ENCODE measurements at places on chromosomes 13 and 19. TPM values are rescaled to one million over a fixed set of nuclear protein-coding genes. Genes with fewer than 3 reads are reported as not detected.
A peak's percentile ranks its signal among the peaks of the same experiment; 100 is the strongest.

B3GLCT gene
- polyA plus RNA-seq, result 3.6 TPM

SERPINE3 gene
- polyA plus RNA-seq, result not detected

FAM83E gene
- polyA plus RNA-seq, result 1.1 TPM

PSG11 gene
- not detected for polyA plus RNA-seq

TMPRSS9 gene
- polyA plus RNA-seq, result 0.06 TPM

DNA sequence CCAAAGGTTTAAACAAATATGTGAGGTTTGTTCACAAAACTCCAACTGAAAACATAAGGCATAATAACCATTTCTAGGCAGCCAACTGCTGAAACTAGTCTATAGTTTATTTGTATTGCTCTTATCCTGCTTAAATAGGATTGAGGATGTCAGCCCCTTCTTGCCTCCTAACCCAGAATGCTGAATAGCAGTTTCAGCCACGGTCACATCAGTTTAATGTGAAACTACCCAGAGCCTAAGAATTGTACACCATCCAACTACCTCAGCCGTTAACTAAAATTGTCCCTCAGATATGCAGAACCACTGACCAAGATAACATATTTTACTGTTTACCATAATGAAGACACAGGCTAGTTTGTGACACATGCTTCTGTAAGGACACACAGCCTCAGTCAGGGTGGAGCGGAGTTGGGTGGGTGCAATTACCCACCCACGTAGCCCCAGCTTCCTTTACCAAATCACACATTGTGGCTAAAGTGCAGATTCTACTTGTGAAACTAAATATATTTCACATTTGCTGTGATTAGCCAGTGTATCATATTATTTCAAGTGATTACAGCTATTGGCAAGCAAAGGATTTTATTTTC lies 259.9 kb downstream of the EFNB2 start:
- DNase-seq, result no peak

DNA sequence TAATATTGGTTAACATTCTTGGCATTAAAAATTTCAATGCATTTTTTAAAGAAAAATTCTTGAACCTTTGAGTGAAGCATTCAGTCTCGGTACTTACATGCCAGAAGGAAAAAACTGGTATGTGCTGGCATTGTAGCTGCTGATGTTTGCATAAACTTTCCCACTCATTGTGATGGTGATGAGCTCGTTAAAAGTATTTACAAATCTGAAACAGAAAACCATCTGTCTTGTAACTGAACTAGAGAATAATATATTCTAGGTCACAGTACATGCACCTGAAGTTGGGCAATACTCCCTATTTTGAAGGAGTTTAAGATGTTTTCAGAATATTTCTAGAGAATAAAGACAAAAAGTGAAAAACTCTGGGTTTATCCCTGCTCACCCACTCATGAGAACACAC lies 64.1 kb downstream of the SLC15A1 start:
- no peak for DNase-seq

DNA sequence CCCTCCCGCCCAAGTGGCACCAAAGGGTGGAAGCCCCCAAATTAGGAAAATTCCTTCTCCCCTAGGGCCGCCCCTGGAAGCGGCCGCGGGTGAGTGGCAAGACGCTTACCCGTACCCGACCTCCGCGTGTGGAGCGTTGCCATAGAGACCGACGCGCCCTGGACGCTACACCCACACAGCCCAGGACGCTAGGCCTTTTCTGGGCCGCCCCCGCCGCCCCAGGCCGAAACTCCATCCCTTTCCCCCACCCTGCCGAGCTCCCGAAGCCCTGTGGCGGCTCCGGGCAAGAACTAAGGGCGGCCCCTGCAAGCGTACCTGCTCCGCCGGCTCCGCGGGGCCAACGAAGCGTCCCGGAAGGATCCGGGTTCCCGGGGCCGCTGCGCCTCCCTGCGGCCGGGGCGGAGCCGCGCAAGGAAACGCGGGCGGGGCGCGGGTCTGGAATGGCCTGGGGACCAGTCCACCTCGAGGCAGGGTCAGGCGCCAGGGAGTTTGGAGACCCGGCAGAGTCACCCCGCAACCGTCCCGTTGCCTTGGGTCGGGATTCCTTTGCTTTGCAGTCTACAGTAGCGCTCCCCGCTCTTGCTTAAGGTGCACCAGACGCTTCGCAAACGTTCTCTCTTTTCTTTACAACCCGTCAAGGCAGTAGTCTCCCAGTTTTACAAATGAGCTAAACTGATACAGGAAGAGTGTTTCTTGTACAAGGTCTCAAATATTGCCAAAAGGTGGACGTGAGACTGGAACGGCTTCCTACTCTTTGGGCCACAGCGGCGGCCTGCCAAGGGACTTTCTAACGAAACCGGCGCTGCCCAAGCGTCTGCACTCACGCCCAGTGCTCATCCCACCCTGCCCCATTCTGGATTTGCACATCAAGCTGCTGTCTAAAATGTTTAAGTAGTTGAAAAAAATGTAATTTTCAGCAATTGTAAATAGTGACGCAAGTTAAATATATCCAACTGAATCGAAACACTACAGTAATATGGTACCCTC lies at the start of gene NEK5:
TSS of gene NEK5 (minus strand) at position 360 of the 987 bp plus-strand sequence. CDS start 1,591 bp downstream, outside the sequence.
- peak; percentile 15 for DNase-seq

DNA sequence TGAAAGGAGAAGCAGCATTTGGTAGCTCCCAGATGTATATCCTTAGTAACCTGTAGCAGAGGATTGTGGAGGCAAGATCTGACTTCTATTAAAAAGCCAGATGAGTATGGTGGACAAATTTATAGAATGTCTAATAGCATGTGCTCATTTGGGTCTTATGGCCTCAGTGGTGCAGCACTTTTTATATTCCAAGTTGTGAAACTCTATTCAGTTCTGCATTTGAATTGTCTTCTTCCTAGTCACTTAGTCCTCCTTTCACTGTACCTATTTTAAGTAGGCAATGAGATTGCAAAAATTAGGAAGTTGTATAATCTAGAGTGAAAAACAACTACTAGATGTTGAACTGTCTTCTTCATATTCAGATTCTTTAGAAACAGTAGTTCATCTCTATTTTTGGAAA lies 412.5 kb upstream of the PCDH9 start:
- no peak for DNase-seq

DNA sequence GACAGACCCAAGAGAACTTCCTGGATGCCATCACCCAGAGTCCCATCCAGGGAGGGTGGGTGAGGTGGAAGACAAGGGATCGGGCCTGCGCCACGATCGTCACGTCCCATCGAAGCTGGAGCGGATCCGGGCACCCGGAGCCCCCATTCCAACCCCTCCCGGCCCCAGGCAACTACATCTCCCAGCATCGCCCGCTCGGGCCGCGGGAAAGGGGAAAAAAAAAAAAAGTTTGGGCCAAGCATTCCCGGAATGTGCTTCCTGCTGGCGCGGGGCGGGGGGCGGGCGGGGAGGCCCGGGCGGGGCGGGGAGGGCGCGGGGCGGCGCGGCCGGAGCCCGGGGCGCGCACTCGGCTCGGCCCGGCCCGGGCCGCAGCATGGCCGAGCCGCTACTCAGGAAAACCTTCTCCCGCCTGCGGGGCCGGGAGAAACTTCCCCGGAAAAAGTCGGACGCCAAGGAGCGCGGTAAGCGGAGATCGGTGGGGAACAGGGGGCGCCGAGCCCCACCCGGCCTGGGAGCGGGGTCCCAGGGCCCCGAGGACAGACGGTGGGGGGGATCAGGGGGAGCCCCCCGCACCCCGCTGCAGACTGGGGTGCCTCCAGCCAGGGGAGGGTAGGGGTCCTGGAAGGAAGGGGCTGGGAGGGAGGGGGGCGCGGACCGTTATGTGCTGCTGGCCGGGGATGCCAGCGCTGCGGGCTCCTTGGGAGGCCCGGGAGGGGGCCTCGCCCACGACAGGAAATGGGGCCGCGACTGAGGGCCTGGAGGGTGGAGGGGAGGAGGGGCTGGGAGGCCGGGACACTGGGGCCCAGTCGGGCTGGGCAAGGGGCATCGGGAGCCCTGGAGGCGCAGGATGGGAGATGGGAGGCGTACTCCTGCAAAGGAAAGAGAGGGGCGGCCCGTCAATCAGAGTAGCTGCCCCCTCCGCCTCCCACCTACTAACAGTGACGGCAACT lies at the start of gene SYDE1:
TSS of gene SYDE1 (plus strand) at position 341 of the 950 bp plus-strand sequence. CDS start at position 374, 33 bp downstream.
- no peak for DNase-seq

DNA sequence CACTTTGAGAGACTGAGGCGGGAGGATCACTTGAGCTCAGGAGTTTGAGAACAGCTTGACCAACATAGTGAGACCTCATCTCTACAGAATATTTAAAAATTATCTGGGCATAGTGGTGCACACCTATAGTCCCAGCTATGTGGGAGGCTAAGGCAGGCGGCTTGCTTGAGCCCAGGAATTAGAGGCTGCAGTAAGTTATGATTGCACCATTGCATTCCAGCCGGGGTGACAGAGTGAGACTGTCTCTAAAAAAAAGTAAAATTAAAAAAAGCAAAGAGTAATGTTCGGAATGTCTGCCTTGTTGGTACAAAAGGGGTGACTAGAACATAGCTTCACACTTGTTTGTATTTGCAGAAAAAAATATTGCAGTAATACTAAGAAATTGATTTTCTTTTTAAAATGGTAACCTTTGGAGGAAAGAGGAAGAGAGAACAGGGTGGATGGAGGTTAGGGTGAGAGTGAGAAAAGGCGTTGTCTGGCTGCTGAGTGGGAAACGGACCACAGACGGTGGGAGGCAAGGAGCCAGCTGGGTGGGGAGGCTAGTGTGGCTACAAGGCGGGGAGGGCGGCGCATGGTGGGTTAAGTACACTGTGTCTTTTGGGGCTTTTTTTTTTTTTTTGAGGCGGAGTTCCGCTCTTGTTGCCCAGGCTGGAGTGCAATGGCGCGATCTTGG lies 10.2 kb downstream of the PPP1R14A start:
- DNase-seq, result no peak

DNA sequence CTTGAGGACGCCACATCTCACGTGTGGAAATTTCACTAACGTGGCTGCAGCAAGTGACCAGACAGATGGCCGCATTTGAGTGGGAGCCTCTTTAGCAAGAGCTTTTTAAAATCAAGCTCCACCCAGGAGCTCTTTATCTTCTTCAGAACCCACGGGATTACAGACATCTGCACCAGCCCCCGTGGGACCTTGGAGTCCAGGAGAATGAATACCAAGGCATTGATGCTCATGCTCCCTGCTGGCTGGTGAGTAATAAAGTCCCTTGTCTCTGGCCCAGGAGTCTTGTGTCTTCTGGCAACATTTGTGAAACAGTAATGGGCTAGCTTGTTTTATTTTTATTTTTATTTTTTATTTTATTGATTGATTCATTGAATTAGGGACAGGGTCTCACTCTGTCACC lies 64.4 kb downstream of the TRPM4 start:
- DNase-seq, result no peak

- no peak for DNase-seq
Measured at GRCh38 chr13:50882816-50883435, 26.7 kb upstream of the RNASEH2B start.

DNA sequence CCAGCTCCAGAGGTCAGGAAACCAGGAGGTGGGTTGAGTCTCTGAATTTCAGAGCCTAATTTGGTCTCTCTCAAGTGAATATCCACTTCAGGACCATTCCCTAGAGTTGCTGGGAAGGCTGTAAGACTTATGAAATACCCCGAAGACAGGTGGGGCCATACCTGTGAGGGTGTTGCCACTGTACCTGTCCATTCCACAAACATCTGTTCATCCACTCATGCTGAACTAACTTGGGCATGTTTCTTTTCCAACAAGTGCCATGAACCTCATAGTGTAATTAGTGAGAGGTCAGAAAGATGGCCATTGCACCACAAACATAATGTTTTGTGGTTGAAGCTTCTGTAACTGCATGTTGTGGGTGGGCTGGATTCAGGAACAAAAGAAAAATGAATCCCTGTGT lies 7.8 kb downstream of the ILF3 start:
- no peak for DNase-seq

GRCh38 chr13:50867637-50867945 lies 24.1 kb upstream of the DLEU7 start:
- DNase-seq, result no peak

GRCh38 chr13:75309981-75310580 lies 171.9 kb downstream of the TBC1D4 start:
- no peak for DNase-seq

GRCh38 chr19:33953023-33953422 lies 156.4 kb downstream of the KCTD15 start:
- DNase-seq, result no peak

DNA sequence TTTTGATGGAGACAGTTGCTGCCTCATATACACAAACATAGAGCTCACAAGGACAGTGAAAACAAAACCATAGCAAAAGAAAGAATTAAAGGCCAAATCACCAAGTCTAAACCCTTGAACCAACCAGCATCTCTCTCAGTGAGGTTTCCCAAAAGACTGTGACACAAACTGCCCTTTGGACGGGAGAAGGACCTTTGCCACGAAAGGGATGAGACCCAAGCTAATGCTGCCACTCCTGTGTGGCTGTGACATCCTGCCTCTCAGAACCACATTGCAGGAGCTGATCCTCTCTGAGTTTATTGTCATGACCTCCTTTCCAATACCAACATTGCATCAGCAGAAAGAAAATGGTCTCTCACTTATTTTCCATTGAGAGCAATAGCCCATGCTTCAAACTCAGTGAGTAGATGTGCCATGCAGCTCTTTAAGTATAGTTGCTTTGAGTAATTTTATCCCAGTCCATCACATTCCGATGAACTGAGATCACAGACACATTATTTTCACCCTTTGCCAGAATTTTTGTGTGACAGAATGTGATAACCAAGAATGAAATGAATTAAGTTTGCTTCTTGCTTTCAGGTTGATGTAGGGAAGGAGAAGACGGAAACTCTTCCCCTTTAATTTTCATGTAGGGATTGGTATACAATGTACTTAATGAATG lies 133.5 kb upstream of the IRS2 start:
- no peak for DNase-seq

Data from urinary bladder (tissue), 4 donors.